Epithelial cell of proximal tubule (primary cell): ENCODE measurements at places on chromosomes 5 and 9. TPM values are rescaled to one million over a fixed set of nuclear protein-coding genes. Genes with fewer than 3 reads are reported as not detected.

SLC46A2 gene
- not detected in 2 replicates for total RNA-seq

GRCh38 chr5:173301695-173302545, 26.3 kb downstream of the STC2 start:
- DNase-seq, result no peak

DNA sequence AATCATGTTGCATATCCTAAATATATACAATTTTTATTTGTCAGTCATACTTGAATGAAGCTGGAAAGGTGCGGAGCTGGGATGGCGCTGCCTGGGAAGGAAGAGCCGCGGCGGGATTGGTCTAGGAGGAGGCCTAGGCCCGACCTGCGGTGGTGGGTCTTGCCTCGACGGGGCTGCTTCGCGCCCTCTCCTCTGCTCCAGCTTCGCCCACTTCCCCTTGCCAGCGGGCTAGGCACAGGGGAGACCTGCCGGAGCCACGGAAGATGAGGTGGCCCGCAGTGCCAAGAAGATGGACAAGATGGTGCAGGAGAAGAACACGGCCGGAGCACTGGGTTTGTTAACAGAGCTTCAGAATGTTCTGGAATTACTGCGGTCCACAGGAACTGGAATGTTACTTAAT, 28.5 kb upstream of the CTSV start:
- DNase-seq, result no peak

DNA sequence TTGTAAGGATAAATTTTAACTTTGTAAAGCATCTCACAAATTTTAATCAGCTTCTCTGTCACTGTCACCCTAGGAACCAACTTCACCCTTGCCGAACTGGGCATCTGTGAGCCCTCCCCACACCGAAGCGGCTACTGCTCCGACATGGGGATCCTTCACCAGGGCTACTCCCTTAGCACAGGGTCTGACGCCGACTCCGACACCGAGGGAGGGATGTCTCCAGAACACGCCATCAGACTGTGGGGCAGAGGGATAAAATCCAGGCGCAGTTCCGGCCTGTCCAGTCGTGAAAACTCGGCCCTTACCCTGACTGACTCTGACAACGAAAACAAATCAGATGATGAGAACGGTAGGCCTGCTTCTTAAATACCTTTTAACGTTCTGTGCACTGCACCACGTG, 916.3 kb upstream of the WWC1 start:
- DNase-seq, result no peak

- no peak for DNase-seq
These were observed 193.6 kb upstream of the ANKRD55 start for GRCh38 chr5:56426693-56427092.

RNF208 gene
- total RNA-seq, result 0.22 and 1.5 TPM in 2 replicates

GRCh38 chr9:105911104-105911911, 217.0 kb downstream of the TMEM38B start:
- DNase-seq, result no peak

GRCh38 chr9:124562328-124562727, 55.1 kb upstream of the NR5A1 start:
- DNase-seq, result no peak

TOPORS gene
- total RNA-seq, result 14.3 and 18.5 TPM in 2 replicates

DNA sequence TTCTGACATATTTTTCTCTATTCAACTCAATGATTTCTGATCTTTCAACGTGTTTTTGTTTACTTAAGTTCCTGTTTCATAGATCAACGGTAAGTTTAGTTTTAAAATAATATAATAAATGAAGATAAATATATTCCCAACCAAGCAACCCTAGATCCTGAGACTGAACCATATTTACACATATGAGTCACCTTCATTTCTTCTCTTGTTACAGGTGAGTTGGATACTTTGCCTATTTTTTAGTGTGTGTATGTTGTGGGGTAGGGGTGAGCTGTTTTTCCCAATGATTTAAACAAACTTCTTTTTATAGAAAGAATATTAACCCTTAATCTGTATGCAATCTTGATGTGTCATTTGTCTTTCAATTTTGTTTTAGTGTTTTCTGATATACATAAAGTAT, 186.9 kb downstream of the MCTP1 start:
- no peak for DNase-seq

RASGRF2 gene
- total RNA-seq, result 2.6 and 9.0 TPM in 2 replicates

NR5A1 gene
- not detected in 2 replicates for total RNA-seq

- DNase-seq, result no peak
These were observed 49.4 kb upstream of the DHFR start for GRCh38 chr5:80704221-80704620.

SLC23A1 gene
- 0.07 TPM in 1 of 2 replicates, not detected in the other for total RNA-seq

DNA sequence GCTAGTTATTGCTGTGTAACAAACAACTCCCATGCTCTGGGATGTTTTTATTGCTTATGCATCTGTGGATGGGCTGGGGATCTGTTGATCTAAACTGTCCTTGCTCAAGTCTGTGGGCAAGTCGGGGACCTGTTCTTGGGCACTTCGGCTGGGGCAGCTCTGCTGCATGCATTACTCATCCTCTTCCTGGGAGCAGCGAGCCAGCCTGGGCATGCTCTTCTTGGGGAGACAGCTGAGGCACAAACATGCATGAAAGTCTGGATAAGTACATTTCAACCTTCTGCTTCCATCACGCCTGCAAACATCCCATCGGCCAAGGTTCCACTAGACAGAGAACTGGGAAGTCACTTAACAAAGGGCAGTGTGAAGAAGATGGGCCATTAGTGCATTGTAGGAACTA, 66.3 kb downstream of the ANKRD33B start:
- DNase-seq, result no peak

DNA sequence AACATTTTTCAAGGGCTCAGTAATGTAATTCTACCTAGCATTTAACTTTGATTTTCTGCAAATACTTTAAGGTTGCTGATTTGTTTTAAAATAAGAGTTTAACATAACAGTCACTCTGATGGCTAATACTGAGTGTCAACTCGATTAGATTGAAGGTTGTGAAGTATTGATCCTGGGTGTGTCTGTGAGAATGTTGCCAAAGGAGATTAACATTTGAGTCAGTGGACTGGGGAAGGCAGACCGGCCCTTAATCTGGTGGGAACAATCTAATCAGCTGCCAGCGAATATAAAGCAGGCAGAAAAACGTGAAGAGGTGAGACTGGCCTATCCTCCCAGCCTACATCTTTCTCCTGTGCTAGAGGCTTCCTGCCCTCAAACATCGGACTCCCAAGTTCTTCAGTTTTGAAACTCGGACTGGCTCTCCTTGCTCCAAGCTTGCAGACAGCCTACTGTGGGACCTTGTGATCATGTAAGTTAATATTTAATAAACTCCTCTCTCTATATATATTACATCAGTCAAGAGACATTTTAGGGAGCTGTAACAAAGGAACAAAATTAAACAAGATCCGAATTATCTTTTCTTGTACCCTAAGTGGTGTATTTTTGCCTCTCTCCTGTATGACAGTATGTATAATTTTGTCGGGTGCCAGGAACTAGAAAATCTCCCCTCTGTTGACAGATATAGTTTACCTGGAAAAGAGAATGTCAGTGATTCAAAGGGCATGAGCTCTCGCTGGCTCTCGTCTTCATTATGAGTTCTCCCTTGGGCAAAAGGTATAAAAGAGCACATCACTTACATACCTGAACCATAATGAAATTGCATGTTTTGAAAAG, 576.1 kb downstream of the LRRC70 start:
- DNase-seq, result no peak

DNA sequence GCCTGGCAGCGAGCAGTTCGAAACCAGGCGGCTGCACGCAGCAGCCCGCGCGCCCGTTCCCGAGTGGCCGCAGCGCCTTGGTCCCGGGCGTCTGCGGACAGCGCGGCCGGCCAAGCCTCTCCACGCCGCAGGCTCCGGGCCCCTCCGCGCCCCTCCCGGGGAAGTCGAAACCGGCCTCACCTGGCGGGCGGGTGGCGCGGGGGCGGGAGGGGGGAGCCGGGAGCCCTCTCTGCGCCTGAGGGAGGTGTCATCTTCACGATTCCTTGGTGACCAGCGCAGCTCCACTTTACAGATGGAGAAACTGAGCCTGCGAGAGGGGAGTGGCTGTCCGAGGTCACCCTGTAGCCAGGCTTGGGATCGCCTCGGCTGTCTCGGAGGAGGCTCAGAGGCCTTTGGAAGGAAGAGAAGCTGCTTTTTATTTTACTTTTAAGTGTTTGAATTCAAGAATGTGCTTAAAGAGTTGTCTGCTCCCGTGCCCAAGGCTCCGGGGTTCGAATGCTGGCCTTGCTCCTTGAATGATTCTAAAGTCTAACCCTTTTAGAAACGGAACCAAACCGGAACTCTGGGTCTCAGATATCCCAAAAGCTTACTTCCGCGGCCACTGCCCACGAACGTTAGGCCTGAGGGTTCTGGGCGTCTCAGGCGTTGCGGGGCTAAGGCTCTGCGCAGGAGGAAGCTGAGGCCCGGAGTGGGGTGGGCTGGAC, 662 bp downstream of the SUSD3 start:
- no peak for DNase-seq

DNA sequence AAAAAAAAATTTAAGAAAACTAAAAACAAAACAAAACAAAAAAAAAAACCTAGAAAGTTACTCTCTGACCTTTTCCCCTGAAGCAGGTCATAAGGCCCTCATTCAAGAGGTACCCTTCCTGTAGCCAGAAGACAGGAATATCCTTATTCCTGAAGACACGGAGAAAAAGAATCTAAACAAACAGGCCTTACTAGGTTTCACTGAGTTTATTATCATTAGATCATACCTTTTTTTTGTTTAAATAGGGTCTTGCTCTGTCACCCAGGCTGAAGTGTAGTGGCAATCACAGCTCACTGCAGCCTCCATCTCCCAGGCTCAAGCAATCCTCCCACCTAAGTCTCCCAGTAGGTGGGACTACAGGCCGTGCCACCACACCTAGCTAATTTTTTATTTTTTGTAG, 11.7 kb upstream of the CDKN2AIPNL start:
- DNase-seq, result no peak

DNA sequence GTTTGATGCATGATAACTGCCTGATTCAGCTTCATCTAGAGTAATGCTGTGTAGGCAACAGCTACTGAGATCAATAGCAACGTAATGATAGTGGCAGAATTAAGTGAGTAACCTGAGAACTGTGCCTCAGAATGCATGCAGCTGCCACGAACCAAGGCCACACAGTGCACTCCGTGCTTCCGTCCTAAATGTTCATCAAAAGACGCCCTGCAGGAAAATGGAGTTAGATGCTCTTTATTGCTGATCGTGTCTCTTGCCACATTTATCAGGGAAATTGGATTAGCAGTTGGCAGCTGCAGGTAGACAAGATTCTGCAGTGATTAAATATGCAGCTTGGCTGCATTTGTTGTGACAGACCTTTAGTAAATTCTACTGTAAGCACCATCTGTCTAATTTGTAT, 107.7 kb upstream of the TLX3 start:
- no peak for DNase-seq

- no peak for DNase-seq
These were observed 42.8 kb downstream of the RASGEF1C start for GRCh38 chr5:180166176-180166575.

OBP2B gene
- not detected in 2 replicates for total RNA-seq

SPEF2 gene
- total RNA-seq, result 0.87 and 2.3 TPM in 2 replicates

SLC6A3 gene
- total RNA-seq, result not detected in 2 replicates

- no peak for DNase-seq
These were observed 10.7 kb downstream of the NR5A1 start for GRCh38 chr9:124496463-124496862.

DNA sequence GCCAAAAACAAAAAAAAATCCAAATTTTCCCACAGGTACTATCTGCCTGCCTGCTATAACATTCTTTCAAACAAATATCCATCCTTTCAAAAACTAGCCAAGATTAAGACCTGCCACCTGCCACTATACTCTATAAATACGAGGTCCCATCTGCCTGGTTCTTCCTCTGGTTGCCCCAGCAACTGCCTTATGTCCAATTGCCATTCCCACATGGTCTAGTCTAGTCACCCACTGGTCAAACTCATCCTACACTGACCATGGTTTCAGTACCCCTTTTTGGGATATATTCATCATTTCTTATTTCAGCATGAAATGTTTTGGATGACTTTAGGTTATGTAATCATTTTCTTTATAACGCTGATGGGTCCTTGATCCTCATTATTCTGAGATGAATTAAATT, 95.1 kb upstream of the CCNG1 start:
- DNase-seq, result no peak

- DNase-seq, result peak; percentile 60
These were observed 47.7 kb downstream of the COL23A1 start for GRCh38 chr5:178542455-178542854.

GRCh38 chr9:7782400-7783120, 17.0 kb downstream of the DMAC1 start:
- no peak for DNase-seq

ACSL6 gene
- total RNA-seq, result 0.35 TPM in 1 of 2 replicates, not detected in the other

ADAMTSL1 gene
- 2.8 and 4.6 TPM in 2 replicates for total RNA-seq

DNA sequence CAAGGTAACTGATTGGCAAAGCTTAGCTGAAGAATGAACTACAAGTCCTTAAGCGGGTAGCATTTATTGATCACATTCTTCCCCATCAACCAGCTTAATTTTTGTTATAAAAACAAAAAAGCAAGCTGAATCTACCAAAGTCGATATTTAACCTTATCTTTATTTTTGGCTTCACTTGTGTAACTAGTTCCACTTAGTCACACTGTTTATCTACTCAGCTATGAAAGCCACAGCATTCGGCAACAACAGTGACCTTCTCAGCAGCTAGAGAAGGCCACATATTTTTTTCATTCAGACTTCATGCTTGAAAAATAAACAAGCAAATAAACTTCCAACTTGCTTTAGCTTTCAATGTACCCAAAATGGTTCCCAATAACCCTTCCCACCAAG, 69.4 kb downstream of the KLHL3 start:
- DNase-seq, result no peak

- no peak for DNase-seq
These were observed 286.7 kb downstream of the ELAVL2 start for GRCh38 chr9:23539311-23539710.
